ENCODE measurements at places on chromosomes 5 and 9.

- no peak for DNase-seq
Observed at GRCh38 chr9:71984403-71984802, 73.0 kb downstream of the C9orf85 start.

DNA sequence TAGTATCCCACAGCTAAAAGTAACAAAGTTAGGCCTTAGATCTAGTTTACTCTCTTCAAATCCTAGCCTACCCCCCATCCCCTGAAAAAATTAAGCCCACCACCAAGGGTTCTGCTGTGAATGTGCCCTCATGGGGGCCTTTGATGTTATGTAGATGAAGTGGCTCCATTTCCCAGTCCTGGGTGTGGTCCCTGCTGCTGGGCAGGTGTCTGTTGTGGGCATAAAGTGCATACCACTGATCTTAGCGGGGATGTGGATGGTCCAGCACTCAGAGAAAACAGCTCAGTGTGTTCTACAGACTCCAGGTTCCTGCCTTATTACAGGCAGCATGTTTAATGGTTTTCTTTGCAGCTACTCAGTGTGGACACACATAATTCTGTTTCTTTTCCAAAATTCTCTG lies 1.9 kb downstream of the PCBD2 start:
- DNase-seq = no peak

- no peak for DNase-seq
Observed at GRCh38 chr9:116313638-116314037, 160.0 kb downstream of the PAPPA start.

DNA sequence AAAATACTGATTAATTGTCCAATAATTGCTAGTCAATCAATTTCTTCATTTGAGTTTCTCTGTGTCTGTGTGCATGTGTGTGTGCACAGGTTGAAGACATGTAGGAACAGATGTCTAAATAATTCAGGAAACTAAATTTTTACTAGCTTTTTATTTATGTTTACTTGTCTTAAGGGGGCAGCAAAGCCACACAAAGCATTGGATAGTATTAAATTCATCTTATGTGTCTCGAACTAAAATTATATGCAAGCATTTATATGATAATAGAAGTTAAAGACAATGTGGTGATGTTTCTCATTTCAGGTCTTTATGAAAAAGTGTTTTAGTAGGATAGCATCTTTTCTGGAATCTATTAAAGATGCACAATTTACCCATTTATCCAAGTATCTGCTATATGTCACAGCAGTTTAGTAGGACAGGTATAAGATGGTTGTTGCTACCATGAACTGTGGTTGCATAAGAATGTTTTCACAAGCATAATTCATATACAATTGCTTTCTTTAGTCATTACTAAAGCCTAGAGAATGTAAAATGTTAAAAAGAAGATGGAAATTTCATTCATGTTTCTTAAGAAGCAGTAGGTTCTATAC lies 784.6 kb upstream of the NUDT12 start:
- DNase-seq = no peak

DNA sequence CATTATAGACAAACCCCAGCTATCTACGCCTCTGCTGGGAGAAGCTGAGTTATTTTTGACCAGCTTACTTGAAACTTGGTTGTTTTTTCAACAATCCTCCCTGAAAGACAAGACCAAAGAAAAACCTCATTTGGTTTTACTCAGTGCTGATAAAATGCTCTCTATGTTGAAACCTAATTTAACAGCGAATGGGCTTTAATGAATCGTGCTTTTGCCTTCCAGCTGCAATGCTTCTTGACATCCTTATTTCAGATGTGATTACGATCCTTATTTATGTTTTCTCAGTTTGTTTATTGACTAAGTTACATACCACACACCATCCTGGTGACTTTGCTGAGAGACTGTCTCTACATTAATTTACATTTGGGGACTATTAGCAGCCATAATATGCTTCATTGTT lies 179.2 kb downstream of the FBXL7 start:
- no peak for DNase-seq

GRCh38 chr5:3825531-3826451 lies 230.2 kb downstream of the IRX1 start:
- no peak for DNase-seq

DNA sequence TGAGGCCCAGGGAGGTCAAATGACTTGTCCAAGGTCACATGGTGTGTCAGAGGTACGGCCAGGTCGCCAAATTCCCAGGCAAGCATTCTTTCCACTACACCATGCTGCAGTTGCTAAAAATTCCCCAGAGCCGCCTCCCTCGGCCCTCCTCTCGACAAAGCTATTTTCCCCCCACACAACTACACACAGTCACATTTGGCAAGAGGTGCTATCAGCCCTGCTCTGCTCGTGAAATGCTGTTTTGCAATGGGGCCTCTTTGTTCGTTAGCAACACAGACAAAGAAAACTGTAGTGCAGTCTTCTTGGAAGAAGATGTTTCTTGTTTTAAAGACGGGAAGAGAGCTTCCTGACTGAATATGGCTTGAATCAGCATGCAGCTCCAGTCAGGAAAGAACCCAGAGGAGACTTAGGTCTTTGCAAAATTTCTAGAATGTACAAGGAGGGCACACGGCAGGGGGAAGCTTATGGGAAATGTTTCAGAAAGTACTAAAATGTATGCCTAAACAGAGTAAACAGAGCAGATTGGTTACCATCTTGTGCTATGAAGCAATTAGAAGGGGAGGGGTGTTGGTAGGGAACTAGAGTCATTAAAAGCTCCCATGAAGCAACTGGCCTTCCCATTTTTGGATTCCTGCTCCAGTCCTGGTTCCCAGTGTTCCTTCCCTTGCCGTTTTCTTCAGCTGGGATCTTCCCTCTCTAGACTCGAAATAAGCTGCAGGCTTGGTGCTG lies 14.2 kb downstream of the SLIT3 start:
- no peak for DNase-seq

DNA sequence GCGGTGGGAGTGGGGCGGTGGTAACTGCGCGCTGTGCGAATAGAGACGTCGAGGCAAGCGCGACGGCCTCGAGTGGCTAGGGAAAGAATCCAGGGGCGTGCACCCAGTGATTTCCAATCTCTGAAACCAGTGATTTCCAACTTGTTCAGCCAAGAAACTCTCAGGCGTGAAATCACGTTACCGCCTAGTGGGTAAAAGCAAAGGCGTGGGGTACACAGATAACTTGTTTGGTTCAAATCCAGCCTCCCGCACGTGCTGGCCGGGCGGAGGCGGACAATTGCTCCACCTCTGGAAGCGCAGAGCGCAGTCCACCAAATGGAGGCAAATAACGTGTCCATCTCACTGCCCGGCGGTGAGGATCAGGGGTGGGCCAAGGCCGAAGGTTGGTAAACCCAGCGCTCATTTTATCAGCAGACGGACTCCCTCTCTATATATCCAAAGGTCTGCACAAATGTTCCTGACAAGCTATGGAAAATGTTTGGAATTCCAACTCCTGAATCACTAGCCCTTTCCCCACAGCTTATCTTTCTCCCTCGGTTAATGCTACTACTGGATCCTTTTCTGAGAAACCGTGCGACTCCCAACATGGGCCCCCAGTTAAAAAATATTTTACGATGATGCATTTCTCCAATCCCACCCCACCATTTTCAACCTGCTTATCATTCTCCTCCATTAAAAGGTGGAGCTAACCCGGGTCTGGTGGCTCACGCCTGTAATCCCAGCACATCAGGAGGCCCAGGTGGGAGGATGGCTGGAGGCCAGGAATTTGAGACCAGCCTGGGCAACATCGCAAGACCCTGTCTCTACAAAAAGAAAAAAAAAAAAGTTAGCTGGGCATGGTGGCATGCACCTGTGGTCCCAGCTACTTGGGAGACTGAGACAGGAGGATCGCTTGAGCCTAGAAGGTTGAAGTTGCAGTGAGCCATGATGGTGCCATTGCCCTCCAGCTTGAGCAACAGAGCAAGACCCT lies 950 bp upstream of the FNBP1 start:
- DNase-seq = no peak

GRCh38 chr5:171269717-171270116 lies 39.3 kb upstream of the TLX3 start:
- no peak for DNase-seq

DNA sequence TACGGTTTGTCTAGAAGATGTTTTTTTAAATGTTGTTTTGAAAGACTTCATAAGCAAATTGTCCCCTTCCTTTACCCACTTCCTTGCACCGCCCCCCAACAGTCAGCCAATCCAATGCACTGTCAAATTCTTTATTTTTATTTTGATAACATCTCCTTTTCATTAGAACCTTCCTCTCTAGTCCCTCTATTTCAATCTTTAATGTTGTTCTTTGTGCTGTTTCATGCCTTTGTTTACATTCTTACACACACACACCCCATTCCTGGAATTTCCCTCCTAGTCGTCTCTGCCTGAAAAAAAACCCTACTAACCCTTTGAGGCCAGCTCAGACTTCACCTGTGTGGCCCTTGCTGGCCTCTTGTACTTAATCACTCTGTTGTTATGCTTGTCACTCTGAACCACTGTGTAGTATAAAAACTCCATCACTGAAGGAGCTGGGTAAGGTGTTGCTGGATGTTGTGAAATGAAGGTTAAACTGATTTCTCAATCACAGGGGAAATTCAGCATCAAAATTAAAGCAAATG lies 133.4 kb downstream of the UGCG start:
- DNase-seq = no peak

DNA sequence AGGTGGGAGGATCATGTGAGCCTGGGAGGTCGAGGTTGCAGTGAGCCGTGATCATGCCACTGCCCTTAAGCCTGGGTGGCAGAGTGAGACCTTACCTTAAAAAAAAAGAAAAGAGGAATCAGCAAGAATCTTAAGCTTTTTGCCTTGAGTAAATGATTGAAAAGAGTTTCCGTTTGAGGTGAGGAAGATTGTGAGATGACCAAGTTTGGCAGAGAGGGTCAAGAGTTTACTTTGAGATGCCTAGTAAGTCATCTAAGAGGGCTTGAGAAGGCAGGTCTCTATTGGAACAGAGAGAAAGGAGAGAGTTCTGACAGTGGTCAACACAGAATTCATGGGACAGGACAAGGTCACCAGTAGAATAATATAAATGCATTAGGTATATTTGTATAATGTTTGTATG lies 572.1 kb downstream of the TLE4 start:
- no peak for DNase-seq

GRCh38 chr5:81854915-81855314 lies 104.0 kb upstream of the SSBP2 start:
- DNase-seq = no peak

- no peak for DNase-seq
Observed at GRCh38 chr5:95069021-95069420, 215.9 kb downstream of the MCTP1 start.

GRCh38 chr9:113675475-113675941 lies 200.6 kb upstream of the ZNF618 start:
- no peak for DNase-seq

- no peak for DNase-seq
Observed at GRCh38 chr5:138024117-138024516, 8.8 kb downstream of the FAM13B start.

DNA sequence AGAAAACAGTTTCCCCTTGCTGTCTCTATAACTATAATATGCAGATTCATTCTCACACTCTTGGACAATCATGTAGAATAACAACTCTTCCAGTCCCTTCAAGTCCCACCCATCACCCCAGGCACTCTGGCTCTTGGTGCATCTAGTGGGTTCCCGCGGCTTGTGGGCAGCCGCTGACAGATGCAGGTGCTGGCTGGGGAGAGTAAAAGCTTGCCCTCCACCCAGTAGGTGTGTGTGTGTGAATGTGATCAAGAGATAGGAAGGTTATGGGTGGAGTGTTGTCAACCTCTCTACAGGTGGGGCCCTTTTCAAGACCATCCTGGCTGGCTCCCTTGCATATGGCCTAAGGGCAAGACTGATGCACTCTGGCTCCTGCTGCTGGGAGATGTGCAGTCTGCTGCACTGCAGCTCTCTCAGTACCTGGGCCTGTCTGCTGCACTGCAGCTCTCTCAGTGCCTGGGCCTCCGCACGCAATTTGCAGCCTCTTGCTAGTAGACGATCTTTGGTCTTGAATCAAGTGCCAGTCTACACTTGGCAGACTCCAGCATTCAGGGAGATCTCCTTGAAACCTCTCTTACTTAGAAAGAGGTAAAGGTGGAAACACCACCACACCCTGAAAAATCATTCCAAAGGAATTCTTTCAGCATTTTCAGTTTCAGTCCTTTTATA lies 189.7 kb upstream of the GDNF start:
- DNase-seq = no peak

- no peak for DNase-seq
Observed at GRCh38 chr5:17169507-17169906, 47.9 kb upstream of the BASP1 start.

DNA sequence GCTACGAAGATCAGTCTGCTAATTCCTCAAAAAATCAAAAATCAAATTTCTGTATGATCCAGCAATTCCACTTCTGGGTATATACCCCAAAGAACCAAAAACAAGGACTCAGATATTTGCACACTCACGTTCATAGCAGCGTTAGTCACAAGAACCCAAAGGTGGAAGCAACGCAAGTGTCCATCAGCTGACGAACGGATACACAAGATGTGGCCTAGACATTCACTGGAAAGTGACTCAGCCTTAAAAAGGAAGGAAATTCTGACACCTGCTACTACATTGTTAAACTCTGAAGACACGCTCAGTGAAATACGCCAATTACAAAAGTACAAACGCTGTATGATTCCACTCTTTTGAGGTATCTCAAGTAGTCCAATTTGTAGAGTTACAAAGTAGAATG lies 93.3 kb downstream of the OTULIN start:
- DNase-seq = no peak

DNA sequence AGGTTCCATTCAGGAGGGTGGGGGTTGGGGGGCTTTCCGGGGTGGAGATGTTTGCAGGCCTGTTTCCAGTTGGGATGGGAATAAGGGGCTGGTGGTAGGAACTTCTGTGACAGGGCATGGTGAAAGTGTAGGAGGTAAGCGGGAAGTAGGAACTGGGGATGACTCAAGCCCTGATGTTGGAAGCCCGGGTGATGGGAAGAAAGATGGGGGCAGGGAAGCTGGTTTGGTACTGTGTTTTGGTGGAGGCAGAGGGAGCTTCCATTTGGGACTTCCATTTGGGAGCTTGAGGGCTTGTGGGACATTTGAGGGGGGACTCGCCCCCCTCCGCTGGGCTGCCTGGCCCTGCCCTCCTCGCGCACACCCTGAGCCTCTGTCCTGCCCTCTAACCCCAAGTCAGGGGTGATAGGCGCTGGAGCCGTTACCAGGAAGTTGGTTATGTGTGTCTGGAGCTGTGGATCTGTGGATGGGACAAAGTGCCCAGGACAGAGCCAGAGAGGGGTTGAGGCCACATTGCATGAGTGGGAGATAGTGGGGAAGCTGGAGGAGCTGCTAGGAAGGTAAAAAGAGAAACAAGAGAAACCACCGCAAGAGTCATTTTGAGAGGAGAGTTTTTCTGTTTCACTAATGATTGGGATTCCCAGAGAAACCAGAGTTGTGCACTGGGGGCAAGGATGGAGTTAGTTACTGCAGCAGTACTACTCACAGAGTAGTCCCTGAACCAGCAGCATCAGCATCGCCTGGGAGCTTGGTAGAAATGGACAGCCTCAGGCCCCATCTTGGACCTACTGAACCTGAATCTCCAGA lies 6.6 kb downstream of the RGS14 start:
- DNase-seq = no peak

GRCh38 chr9:18018221-18018620 lies 439.4 kb downstream of the SH3GL2 start:
- DNase-seq = no peak
